CD4-positive, alpha-beta T cell treated with Interleukin-4 for 1 hour (primary cell): ENCODE measurements at places on chromosomes 4 and X.

DNA sequence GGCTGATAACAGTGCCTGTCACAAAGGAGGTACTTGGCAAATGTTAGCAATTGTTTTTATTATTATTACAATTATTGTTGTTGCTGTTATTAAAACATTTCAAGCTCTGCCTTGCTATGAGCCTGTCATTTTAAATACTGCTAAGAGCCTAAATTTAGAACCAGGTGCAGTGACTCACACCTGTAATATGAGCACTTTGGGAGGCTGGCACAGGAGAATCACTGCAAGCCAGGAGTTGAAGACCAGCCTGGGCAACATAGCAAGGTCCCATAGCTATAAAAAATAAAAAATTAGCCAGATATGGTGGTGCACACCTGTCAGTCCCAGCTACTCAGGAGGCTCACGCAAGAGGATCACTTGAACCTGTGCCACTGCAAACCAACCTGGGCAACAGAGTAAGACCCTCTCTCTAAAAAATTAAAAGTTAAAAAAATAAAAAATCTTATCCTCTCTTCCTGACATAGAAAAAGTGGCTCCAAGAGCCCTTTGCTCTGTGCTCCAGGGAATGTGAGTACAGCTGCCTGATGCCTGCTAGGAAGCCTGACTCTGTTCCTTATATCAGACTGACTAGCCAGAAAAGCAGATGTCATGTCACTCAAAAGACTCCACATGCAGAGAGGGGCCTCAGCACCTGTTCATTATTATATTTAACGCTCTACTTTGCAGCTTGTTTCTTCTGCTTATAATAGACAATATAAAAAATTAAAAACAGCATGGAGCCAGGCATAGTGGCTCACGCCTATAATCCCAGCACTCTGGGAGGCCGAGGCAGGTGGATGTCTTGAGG lies 234.0 kb downstream of the OPHN1 start:
- no peak for DNase-seq

DNA sequence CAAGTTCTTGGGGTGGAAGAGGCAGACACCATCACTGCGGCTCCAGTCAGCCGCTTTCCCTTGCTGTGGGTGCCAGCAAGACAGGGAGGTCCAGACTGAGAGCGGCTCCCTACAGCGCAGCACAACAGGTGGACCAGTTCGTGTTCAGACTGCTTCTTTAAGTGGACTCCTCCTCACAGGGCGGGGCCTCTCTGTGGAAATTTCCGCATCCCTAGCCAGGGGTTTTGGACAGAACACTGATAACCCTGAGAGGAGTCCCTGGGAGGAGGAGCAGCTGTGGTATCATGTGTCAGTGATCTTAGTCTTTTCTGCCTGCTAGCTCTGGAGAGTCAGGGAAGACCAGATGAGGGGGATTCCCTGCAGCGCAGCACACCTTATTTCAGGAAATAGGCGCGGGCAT lies 48.5 kb downstream of the MAGEC2 start:
- DNase-seq, result no peak

- DNase-seq, result peak; percentile 4
These were observed 51.5 kb downstream of the PSAPL1 start for GRCh38 chr4:7383266-7383665.

DNA sequence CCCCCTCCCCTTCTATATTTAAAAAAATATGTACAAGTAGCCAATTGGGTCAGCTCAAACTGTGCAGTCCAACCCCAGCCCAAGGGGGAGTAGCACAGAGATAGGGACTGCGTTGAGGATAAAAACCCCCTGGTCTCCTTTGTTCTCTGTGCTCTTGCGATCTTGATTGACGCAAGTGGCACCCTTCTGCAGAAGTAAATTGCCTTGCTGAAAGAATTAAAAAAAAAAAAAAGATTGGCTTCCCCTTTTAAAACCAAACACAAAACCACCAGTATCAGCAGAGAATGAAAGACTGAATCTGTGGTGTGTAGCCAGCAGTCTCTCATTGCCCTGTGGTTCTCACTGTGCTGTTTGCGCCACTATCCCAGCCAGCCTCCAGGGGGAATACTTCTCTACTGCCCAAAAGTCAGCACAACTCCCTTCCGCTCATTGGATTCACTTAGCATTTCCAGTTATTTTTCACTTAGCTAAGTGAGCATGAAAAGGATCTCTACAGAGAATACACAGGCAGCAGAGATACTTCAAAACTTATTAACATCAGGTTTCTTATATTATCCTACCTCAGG lies 29.7 kb downstream of the MANBA start:
- DNase-seq, result no peak

- DNase-seq, result no peak
These were observed 14.7 kb downstream of the RHOH start for GRCh38 chr4:40211224-40212185.

DNA sequence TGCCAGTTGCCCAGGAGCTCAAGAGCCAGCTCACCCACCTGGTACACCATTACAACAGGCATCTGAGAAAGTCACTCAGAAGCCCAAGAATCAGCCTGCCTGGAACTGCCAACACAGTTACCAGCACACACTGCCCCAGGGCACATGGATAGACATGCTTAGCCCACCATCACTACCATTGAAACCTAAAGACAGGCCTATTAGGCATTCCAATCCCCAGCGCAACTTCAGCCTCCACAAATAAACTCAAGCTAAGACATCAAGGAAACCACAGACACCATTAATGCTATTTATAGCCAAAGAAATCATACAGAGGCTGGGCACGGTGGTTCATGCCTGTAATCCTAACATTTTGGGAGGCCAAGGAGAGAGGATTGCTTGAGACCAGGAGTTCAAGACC lies 42.3 kb downstream of the ATRX start:
- DNase-seq, result no peak

- DNase-seq, result no peak
These were observed 17.2 kb downstream of the HMGB2 start for GRCh38 chr4:173317004-173317403.

DNA sequence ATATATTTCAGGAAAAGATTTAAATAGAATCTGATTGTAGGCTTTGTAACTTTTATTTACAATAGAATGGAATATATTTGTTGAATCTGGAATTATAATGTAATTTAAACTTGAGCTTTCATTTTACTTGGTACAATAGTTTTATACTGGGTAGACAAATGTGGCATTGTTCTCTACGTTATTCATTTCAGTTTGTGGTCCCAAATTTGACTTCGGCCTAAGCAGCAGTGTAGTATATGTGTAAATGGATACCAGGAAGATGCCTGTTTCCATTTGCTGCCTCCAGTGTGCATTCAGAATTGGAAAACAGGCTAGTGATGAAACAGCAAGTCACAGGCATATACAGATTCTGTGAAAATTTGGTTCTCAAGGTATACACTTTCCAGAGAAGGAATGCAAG lies 77.8 kb downstream of the CLDN22 start:
- no peak for DNase-seq

- DNase-seq, result no peak
These were observed 15.6 kb downstream of the ENOX2 start for GRCh38 chrX:130887376-130887775.

DNA sequence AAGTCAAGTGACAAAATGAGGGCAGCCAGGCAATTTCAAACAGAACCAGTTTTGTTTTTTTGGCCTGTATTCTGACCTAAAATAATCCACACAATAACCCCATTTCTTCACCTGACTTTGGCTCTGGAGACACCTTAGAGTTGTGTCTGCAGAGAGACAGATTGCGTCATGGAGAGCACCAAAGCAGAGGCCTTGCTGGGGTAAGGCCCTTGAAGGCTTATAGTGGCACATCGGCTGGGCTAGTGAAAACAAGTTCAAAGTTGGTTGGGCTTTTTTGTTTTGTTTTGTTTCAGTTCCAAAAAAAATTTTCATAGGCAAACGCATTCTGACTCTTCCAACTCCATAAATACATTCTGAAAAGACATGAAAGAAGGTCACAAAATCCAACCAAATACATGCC lies 34.4 kb downstream of the PARM1 start:
- no peak for DNase-seq

GRCh38 chr4:55637272-55637820 lies 1.2 kb upstream of the NMU start:
- DNase-seq, result no peak

- DNase-seq, result no peak
These were observed 183.3 kb downstream of the MAB21L2 start for GRCh38 chr4:150765216-150765615.

DNA sequence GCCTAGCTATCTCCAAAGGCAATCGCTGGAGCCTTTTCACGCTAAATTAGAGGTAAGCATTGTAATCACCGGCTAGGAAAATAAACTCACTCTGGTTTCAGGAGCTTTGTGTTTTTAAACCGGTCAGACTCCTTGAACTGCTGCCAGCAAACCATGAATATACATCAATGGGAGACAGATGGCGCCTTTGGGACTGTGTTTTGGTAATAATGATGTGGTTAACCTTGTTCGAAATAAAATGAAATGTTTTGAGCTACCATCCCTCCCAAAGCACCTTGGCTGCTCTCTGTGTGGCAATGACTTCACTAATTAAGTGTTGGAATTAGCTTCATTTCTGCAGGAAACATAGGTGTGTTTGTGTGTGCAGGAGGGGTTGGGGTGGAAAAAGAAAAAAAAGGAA lies 65.3 kb downstream of the CLNK start:
- no peak for DNase-seq

DNA sequence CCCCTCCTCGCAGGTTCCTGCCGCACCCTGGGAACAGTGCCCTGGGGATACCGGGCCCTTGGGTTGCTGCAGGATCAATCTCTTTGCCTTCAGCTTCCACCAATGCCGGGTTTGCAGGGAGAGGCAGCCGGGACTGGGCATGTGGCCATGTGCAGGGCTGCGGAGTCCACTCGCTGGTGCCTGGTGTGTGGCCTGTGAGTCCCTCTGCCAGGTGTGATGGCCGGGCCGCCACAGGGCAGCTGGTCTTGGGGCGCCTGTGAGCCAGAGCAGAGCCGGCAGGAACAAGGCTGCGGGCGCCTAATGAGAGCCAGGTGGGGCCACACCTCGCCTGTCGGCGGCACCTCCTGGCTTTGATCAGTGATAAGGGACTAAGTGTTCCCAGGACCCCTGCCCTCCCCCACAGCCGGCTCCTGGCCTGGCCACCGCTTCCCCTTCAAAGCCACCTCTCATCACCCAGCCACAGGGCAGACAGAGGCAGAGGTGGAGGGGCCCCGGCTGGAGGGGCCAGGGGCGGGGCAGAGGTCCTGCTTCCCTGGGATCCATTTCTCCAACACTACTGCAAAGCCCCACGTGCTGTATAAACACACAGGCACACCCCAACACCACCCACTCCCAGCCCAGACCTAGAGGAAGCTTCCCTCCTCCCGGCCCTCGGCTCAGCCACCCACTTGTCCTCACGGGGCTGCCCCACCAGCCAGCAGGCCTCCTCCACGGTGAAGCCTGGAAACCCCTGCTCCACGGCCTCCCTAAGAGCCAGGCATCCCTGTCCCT lies 132.7 kb downstream of the CPZ start:
- peak; percentile 10 for DNase-seq

DNA sequence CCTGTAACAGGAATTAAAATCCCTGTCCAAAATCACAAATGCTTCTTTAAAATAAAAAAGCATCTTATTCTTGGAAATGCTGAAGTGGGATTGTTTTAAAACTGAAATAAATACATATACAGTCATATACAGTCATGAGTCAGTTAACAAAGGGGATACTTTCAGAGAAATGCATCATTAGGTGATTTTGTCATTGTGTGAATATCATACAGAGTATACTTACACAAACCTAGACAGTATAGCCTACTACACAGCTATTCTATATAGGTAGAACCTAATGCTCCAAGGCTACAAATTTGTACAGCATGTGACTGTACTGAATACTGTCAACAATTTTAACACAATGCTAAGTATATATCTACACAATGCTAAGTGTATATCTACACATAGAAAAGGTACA lies 104.3 kb downstream of the BRWD3 start:
- DNase-seq, result no peak

GRCh38 chr4:932713-933070 lies 432 bp downstream of the TMEM175 start:
- DNase-seq, result no peak

DNA sequence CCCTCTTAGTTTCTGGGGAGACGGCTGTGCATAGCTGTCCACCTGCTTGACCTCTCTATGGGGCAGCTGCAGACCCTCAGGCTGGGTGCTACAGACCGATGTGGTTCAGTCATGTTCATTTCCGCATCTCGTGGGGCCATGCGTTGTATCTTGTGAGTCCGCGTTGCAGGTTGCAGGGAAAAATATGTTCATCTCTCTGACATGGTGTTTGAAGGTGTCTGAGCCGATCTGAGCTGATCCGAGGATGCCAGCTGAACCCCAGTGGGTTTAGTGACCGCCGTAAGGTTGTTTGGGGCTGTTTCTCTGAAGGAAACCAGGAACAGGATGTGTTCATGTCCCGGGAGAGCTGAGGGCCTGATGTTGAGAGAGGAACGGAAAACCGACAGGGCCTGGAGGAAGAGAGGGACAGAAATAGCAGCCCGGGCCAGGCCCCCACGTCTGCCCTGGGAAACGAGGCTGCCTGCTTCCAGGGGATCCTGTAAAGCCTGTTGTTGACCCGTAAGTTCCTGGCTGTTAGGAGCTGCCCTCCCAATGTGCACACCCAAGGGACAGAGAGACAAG lies 9.8 kb upstream of the P2RY8 start:
- DNase-seq, result no peak

DNA sequence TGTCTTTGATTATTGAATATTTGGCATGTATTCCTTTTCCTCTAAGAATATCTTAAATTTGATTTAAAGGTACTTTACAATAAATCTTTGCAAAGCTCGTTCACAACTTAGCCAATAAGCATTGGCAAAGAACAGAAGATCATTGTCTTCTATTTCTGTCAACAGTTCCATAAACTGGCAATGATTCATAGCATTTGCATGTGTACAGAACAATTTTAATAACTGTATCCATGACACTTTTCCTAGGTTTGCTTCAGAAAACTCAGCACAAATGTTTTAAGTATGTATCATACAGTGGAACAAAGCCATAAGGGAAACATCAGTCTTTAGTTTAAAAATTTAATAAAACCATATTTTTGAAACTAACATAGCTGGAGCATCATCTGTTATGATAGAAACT lies 462.7 kb upstream of the RPS6KA3 start:
- DNase-seq, result no peak

- DNase-seq, result no peak
These were observed 25.2 kb upstream of the AP1AR start for GRCh38 chr4:112206431-112206830.

DNA sequence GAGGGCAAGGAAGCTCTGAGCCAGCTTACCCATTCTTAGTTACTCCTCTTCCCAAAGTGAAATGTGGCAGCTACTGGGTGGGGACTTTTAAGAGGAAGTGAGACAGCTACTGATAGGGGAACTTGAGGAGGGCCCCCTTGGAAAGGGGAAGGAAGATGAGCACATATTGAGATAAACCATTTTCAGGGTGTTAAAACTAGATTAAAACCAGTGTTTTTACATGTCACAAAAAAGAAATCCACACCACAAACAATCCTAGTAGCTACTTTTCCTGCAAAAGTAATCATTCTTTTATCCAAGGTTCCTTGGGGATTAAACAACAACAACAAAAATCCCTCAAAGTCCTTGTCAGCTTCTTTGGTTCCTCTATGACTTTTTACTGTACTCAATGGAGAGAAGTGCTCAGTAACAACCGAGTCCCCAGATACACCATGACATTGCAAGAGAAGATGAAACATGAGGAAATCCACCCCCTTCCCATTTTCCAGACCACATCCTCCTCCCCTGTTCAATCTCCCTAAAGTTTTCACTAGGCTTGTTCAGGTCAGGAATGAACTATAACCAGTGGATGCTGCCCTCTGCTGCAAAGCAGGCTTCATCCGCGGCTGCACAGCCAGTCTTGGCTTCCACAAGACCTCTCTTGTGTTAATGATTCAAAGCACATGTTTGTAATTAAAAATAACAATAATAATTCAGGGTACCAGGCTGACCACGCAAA lies 113.5 kb upstream of the TMEM164 start:
- DNase-seq, result peak; percentile 35
